ENCODE measurements at places on chromosomes 13 and 19. TPM values are rescaled to one million over a fixed set of nuclear protein-coding genes. Genes with fewer than 3 reads are reported as not detected.

DNA sequence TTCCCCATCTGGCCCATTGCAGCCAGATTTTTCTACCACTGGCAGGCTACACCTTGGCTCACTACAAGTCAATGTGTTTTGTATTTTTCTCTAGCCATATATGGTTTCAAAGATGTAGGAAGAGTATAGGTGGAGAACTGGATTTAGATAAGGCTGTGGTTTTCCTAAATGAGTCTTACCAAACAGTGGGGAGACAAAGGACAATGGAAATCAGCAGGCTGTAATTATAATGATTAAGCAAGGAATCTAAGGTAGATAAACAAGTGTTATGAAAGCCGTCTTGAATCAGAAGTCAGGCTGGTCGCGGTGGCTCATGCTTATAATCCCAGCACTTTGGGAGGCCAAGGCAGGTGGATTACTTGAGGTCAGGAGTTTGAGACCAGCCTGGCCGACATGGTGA lies 11.2 kb downstream of the IGFL1 start:
- no peak for DNase-seq

DNA sequence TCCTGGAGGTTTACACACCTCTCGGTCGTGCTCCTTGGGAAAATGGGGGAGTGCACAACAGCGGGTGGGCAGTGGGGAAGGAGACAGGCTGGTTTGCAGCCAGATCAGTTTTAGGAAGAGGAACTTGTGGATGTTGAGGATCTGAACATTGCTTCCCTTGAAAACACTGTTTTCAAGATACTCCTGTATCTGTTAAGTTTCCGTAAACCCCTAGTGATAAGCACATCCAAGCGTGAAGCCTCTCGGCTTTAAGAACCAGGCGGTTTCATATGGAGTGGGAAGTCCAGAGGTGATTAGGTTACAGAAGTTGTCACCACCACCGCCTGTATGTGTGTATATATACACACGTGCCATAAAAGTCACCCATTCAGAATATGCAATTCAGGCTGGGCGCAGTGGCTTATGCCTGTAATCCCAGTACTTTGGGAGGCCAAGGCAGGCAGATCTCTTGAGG lies 47.4 kb downstream of the SIPA1L3 start:
- DNase-seq = no peak

- DNase-seq = no peak
Measured at GRCh38 chr13:113835461-113836270, 28.2 kb downstream of the GAS6 start.

- no peak for DNase-seq
Measured at GRCh38 chr19:10966809-10967208, 6.0 kb downstream of the SMARCA4 start.

DNA sequence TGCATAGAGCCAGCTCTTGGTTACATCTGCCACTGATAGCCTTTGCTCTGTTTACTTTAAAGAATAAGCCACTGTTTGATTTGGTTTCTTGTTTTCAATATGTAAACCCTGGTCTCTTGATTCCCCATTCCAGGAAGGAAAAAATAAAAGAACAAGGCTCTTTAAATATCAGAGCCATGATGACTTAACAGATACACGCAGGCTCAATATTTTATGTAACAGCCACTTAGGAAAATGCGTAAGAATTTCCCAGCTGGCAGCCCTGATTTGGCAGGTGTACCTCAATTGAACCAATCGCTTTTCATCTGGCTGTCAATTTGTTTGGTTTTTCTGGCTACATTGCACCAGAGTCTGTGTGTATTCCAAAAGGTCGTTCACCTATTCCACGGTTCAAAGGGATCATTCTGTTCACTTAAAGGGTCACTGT lies 65.6 kb downstream of the IRS2 start:
- DNase-seq = no peak

DNA sequence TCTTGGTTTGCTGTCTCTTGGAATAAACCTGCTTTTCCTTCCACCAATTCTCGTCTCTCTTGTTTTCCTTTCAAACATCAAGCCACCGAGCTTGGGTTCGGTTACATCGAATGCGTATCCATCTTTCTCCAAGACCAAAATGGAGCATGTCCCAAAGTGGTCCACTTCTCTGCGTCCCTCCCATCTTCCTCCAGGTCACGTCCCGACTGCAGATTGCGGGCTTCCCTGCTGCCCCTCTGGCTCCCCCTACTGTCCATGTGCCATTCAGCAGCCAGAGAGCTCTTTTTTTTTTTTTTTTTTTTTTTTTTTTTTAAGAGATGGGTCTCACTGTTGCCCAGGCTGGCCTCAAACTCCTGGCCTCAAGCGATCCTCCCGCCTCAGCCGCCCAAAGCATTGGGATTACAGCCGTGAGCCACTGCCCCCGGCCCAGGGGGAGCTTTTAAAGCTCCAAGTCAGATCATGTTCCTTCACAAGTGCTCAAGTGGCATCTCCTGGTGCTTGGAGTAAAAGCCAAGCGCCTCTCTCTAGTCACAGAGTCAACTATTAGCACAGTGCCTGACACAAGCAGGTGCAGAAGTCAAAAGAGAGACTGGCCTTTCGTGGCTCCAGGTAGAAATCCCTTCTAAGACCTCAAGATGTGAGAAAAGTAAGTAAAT lies 10.0 kb downstream of the COL5A3 start:
- DNase-seq = peak; percentile 72

- DNase-seq = no peak
Measured at GRCh38 chr13:87459419-87459818, 211.8 kb upstream of the SLITRK5 start.

GRCh38 chr13:104296286-104296685 lies 1230.1 kb upstream of the SLC10A2 start:
- DNase-seq = no peak

DNA sequence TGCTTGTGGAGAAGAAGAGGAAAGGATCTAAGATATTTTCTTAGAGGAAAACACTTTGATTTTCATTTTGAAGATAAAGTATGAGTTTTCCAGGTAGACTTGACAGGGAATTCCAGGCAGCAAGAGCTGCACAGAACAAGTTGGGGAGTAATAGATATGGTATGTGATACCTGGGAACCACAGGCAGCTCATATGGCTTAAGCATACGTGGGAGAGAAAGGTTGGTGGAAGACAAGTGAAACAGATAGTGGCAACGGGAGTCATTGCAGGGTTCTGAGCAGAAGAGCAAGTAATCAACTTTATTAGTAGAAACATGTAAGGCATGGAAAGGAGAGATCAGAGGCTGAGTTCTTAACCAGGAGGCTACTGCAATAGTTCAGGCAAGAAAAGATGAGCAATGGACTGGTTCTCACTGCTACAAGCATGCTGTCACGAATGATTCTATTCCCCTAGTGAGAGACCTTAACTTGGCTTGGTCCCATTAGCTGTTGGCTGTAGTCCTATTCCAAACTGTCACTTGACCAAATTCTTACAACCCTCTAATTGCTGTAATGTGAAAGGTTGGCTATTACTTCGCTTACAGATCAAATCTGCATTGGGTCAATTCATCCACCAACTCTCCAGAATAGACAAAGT lies 217.9 kb downstream of the VWA8 start:
- no peak for DNase-seq

- peak; percentile 57 for DNase-seq
Measured at GRCh38 chr13:83515268-83516015, 366.8 kb downstream of the SLITRK1 start.

DNA sequence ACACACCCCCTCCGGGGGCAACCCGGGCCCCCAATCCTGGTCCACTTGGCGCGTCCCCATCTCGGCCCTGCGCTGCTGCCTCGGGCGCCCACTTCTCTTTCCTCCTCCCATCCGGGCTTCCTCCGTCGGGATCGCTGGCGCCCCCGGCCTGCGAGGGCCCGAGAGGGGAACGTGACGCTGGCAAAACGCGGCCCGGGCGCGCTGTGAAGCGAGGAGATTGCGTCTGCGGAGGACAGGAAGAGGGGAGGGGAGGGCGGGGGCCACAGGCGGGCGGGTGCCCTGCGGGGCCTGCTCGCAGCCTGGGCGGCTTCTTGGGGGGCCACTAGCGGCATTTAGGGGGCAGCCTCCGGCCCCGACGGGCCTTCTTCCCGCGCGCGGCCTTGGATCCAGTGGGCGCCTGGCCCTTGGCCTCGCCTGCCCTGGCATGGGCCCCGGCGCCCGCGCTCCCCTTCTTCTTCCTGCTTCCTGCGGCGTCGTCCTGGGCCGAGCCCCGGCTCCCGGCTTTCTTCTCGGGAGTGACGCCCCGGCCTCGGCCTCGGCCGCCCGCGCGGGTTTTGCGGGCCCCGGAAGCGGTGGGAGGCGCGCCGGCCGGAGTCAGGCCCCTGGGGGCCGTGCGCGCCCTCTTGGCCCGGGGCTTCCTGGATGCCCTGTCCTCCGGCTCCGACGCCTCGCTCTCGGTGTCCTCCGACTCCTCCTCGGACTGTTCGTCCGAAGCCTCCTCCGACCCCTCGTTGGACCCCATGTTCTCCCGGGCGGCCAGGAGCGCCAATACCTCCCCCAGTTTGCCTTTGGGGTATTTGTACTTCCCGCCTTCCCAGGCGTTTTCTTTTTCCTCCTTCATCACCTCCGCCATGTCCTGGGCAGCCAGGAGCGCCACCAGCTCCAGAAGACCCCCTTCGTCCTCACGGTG lies 2.2 kb downstream of the PNMA8B start:
- DNase-seq = no peak

GRCh38 chr13:80259159-80259558 lies 81.8 kb downstream of the SPRY2 start:
- DNase-seq = no peak

DNA sequence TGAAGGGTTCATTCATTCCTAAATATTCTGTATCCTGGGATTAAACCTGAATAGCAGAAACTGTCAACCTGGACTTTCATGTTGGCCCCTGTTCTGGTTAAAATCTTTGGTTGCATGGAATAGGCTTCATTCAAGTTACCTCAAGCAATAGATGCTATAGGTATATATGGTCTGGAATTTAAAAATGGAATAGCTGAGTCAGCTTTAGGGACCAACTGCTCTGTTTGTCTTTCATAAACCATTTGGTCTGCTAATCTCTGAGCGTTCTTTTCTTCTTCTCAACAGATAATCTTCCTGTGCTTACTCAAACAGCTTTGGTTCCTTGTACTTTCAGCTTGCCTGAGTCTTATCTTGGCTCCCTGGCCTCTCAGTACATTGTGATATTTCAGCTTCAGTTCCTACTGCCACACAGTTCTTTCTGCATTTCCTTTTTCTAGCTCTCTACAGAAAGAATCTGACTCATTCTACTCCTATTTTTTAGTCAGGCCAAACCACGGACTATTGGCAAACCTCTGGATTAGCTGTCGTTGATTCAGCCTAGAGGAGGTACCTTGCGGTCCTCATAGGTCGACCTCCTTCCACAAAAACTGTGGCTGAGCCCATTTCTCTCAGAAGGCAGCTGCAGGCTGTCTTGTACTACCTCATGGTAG lies 35.9 kb upstream of the MAB21L1 start:
- peak; percentile 30 for DNase-seq

The ALOX5AP gene
- 6.5 TPM for total RNA-seq

The FCHO1 gene
- total RNA-seq = 41.7 TPM

The CGB3 gene
- not detected for total RNA-seq

The CEACAM20 gene
- not detected for total RNA-seq

The ZNF227 gene
- total RNA-seq = 11.3 TPM

The CBARP gene
- 0.27 TPM for total RNA-seq

Measured in hematopoietic multipotent progenitor cell (in vitro differentiated cells).